Muscle of arm (tissue), 14 donors: ENCODE measurements at places on chromosomes 3 and 15.

DNA sequence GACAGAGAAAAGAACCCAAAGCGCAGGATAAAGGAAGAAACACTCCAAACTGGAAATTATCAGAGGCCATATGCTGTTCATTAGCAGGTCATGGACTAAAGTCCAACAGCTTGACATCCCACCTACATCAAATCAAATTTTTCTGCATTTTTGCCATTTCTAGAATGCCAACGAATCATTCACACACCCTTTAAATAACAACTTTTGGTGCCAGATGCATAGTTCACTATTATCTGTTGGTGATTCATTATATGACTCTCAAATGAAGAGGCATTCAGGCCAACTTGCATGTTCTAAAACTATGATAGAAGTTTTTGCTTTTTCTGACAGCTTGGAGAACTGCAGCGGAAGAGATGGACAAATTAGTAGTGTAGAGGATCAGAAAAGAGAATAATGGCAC is 529.8 kb upstream of the NAALADL2 start:
- no peak for DNase-seq

DNA sequence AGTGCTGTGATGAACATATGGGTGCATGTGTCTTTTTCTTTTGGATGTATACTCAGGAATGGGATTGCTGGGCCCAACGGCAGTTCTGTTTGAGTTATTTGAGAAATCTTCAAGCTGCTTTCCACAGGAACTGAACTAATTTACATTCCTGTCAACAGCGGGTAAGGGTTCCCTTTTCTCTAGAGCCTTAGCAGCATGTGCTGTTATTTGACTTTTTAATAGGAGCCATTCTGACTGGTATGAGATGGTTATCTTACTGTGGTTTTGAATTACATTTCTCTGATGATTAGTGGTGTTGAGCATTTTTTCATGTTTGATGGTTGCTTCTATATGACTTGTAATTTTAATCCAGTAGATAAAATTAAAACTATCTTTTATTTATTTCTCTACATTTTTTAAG is 1168.6 kb upstream of the ALCAM start:
- DNase-seq, result no peak

DNA sequence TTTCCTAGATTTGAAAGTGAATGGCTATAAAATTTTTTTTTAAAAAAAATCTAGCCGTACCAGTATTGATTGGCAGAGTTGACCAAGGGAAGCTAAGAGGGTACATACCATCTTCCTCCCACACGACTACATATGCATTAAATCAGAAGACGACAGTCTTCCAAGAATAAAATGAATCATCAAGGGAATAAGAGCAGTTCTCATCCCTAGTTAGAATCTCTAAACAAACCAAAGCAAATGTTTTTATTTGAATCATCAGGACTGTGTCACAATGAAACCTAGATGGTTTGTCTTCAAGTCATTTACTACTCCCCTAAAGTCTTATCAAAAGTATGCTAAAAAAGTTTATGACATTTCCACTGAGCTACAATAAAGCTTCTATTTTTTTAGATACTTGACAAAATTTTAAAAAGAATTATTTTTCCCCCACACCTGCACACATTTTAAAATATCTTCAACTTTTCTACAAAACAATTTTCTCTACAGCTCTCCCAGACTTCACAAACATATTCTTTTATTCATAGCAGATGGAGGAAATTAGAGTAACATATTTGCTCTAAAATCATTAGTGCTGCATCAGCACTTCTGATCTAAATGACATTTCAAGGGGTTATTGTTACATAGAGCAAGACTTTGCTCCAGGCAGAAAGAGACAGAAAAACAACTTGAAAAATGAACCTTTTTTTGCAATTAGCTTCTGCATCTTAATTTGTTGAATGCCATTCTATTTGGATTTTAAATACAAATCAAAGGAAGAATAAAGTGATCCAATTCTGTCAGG is 547.1 kb downstream of the FHIT start:
- no peak for DNase-seq

DNA sequence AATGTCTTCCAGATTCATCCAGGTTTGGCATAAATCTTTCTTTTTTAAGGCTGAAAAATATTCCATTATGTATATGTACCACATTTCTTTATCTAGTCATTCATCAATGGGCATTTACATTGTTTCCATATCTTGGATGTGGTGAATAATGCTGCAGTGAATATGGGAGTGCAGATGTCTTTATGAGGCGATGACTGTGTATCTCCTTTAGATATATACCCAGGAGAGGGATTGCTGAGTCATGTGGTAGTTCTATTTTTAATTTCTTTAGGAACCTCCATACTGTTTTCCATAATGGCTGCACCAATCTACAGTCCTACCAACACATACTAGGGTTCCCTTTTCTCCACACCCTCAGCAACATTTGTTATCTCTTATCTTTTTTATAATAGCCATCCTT is 96.3 kb downstream of the LRRC28 start:
- no peak for DNase-seq

- no peak for DNase-seq
Measured at GRCh38 chr3:154967090-154967489, 113.0 kb upstream of the MME start.

DNA sequence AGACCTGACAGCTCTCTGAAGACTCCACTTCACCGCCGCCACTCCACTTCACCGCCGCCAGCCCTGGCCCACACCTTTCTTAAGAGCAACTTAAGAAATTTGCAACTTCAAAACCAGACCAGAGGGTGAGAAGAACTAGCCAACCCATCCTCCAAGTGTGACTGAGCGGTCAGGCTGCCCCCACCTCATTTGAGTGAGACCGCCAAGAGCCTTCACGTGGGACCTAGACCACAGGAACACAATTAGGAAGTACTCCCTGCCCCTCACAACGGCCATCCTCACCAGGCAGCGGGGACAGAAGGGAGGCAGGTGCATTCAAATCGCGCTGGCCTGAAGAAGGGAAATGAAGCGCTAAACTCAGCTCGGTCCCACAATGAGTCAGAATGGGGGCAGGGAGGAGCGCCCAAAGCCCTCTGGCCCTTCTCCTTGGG is 156.8 kb upstream of the BCL6 start:
- DNase-seq, result no peak
